Cardiac atrium fibroblast (primary cell): ENCODE measurements at places on chromosomes 5 and 9. TPM values are rescaled to one million over a fixed set of nuclear protein-coding genes. Genes with fewer than 3 reads are reported as not detected.

The NUTM2F gene
- total RNA-seq = not detected in 2 replicates

The HRCT1 gene
- total RNA-seq = 1.4 and 9.4 TPM in 2 replicates

The NADK2 gene
- 26.9 and 29.0 TPM in 2 replicates for total RNA-seq

The ANKRD31 gene
- total RNA-seq = 0.54 TPM in 1 of 2 replicates, not detected in the other

The PDLIM4 gene
- 9.0 and 19.4 TPM in 2 replicates for total RNA-seq

The FOXD4L6 gene
- not detected in 2 replicates for total RNA-seq

The QRFP gene
- total RNA-seq = not detected in 2 replicates

The BASP1 gene
- 118 and 158 TPM in 2 replicates for total RNA-seq

The HSPB3 gene
- 0.81 TPM in 1 of 2 replicates, not detected in the other for total RNA-seq

The ZNF454 gene
- total RNA-seq = 1.1 and 1.9 TPM in 2 replicates

The GKAP1 gene
- 0.65 and 1.3 TPM in 2 replicates for total RNA-seq

The RGS3 gene
- 36.5 and 62.0 TPM in 2 replicates for total RNA-seq

The PHYHD1 gene
- total RNA-seq = 16.2 and 22.2 TPM in 2 replicates

The SLC36A3 gene
- not detected in 2 replicates for total RNA-seq

The NIPAL4 gene
- not detected in 2 replicates for total RNA-seq

The HMMR gene
- 4.2 and 11.3 TPM in 2 replicates for total RNA-seq

The PCDHB5 gene
- total RNA-seq = 1.3 and 4.5 TPM in 2 replicates

The NR2F1 gene
- 85.9 and 157 TPM in 2 replicates for total RNA-seq

The TMC1 gene
- not detected in 2 replicates for total RNA-seq

The TAF11L5 gene
- total RNA-seq = not detected in 2 replicates

The CACNA1B gene
- total RNA-seq = under 0.01 TPM in 1 of 2 replicates, not detected in the other

The LPAR1 gene
- 57.3 and 79.1 TPM in 2 replicates for total RNA-seq

The PLCXD3 gene
- 14.1 and 20.9 TPM in 2 replicates for total RNA-seq

The UNC13B gene
- total RNA-seq = 14.8 and 16.2 TPM in 2 replicates

The RGS7BP gene
- 0.36 TPM in 1 of 2 replicates, not detected in the other for total RNA-seq

The OR1Q1 gene
- not detected in 2 replicates for total RNA-seq

The PCDHB16 gene
- total RNA-seq = 0.54 TPM in 1 of 2 replicates, not detected in the other

The CREBRF gene
- 7.2 and 8.9 TPM in 2 replicates for total RNA-seq

The DPM2 gene
- 7.8 and 15.6 TPM in 2 replicates for total RNA-seq

The PCDHGA12 gene
- total RNA-seq = 26.7 and 27.1 TPM in 2 replicates

The TXNDC8 gene
- total RNA-seq = not detected in 2 replicates

The ELOVL7 gene
- total RNA-seq = 0.16 TPM in 1 of 2 replicates, not detected in the other
